ENCODE measurements at places on chromosomes 6 and 20.

DNA sequence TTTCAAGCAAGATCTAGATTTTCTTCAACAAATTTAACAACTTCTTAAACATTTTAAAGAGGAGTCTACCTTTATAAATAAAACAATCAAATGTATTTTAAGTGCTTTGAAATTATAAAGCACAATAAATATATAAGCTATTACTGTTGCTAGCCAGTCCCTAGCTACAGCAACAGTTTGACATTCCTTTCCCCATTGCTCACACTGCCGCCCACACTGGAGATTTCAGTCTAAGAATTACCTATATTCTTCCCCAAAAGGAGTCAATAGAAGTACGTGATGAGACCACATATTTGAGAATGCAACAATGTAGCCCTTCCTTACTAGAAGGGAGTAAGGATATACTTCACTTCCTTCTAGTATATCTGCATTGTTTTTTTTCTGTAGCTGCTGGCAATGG, 65.3 kb upstream of the RNF146 start:
- no peak for DNase-seq

DNA sequence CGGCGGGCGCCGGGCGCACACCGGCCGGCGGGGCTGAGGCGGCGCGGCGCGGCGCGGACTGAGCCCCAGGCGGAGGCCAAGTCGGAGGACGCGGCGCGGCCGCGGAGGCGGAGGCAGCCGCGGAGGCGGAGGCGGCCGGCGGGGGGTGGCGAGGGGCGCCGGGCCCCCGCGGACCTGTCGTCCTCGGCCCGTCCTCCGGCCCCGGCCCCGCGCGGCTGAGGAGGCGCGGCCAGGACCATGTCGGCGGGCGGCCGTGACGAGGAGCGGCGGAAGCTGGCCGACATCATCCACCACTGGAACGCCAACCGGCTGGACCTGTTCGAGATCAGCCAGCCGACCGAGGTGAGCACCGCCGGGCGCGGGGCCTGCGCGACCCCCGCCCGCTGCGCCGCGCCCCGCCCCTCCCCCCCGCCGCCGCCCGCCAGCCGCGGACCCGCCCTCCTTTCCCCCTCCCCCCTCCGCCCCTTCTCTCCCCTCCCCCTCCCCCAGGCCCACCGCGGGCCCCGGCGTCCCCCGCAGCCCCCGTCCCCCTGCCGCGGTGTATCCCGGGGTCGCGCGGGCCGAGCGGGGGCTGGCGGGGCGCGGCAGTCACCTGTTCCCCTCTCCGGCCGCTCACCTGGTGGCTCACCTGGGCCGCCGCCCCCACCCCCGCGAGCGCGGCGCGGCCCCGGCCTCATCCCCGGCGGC, at the start of gene AFDN:
TSS of gene AFDN (plus strand) at position 16 of the 687 bp plus-strand sequence. CDS start at position 238, 222 bp downstream.
- peak; percentile 58 for DNase-seq

- no peak for DNase-seq
These were observed 996.8 kb upstream of the CITED2 start for GRCh38 chr6:140370976-140371870.

GRCh38 chr20:63002511-63002910, 4.3 kb downstream of the BHLHE23 start:
- DNase-seq, result no peak

GRCh38 chr6:113169484-113169883, 687.7 kb upstream of the MARCKS start:
- no peak for DNase-seq
